ENCODE measurements at places on chromosomes 12 and 14. TPM values are rescaled to one million over a fixed set of nuclear protein-coding genes. Genes with fewer than 3 reads are reported as not detected.

GRCh38 chr12:124577986-124578385 lies 10.6 kb upstream of the NCOR2 start:
- no peak for DNase-seq

GRCh38 chr14:74062809-74063150 lies 21.5 kb downstream of the ALDH6A1 start:
- peak; percentile 47 for DNase-seq

GRCh38 chr12:70615174-70615866 lies 21.9 kb downstream of the PTPRB start:
- DNase-seq = no peak

- no peak for DNase-seq
Observed at GRCh38 chr12:87930627-87931026, 98.6 kb downstream of the C12orf50 start.

GRCh38 chr14:35366056-35366451 lies 38.5 kb downstream of the NFKBIA start:
- DNase-seq = no peak

- DNase-seq = no peak
Observed at GRCh38 chr14:20492486-20492885, 12.9 kb upstream of the RNASE10 start.

GRCh38 chr12:67222302-67222701 lies 46.9 kb upstream of the CAND1 start:
- no peak for DNase-seq

DNA sequence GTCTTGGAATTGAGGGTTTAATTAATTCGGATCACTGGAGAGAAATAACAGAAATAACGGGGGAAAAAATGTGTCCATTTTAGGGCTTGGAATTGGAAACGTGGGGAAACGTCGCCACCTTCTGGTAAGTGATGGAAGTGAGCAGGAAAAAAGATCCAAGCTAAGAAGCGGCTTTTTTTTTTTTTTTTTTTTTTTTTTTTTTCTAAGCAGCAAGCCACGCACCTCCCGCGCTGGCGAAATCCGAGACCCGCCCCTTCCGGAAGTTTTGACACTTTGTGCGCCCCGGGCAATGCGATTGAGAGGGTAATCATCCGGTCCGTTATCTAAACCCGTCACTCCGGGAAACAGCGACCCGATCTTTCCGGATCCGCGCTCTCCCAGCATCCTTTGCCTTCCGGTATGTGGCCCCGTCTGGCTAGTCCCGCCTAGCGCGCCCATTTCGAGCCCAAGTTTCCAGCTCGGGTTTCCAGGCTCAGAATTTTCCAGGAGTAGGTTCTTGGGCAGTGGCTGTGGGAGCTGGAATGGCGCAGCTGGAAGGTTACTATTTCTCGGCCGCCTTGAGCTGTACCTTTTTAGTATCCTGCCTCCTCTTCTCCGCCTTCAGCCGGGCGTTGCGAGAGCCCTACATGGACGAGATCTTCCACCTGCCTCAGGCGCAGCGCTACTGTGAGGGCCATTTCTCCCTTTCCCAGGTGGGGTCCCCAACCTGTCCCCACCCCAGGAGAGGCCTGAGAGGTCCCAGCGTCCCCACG lies at the start of gene ALG10:
Gene ALG10 (plus strand): TSS at position 418 of the 752 bp plus-strand sequence. CDS start 104 bp downstream, at position 522.
- peak; percentile 96 for DNase-seq

DNA sequence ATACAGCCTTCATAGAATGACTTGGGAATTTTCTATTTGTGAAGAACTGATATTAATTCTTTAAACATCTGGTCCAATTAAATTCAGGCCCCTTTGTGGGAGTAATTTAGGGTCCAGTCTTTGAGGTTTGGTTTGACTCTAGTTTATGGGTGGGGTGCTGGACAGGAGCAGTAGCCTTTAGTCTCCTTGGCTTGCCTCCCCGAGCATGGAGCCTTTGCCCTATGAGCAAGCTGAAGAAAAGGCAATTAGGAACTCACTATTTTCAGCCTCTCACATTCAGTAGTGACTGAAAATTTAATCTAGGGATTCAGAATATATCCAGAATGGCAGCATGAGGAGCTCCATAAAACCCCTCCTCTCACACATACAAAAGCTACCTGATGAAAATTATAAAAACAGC lies 161.1 kb downstream of the TRHDE start:
- no peak for DNase-seq

DNA sequence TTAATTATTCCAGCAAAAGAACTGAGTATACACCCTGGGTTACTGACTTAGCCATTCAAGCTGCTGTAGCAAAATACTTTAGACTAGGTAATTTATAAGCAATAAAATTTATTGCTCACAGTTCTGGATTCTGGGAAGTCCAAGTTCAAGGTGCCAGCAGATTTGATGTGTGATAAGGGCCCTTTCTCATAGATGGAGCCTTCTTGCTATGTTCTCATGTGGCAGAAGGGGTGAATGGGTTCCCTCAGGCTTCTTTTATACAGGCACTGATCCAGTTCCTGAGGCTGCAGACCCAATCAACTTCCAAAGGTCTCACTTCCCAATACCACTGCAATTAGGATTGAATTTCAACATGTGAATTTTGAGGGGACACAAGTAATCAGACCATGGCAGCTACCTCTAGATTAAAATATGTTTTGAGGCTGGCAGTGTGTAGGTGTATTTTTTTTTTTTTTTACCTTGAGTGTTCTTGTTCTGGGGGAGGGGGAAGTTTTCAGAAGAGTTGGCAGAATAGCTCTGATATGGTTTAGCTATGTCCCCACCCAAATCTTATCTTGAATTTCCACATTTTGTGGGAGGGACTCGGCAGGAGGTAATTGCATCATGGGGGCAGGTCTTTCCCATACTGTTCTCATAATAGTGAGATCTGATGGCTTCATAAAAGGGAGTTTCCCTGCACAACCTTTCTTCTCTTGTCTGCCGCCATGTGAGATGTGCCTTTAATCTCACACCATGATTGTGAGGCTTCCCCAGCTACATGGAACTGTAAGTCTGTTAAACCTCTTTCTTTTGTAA lies 178.2 kb downstream of the RASSF9 start:
- DNase-seq = no peak

DNA sequence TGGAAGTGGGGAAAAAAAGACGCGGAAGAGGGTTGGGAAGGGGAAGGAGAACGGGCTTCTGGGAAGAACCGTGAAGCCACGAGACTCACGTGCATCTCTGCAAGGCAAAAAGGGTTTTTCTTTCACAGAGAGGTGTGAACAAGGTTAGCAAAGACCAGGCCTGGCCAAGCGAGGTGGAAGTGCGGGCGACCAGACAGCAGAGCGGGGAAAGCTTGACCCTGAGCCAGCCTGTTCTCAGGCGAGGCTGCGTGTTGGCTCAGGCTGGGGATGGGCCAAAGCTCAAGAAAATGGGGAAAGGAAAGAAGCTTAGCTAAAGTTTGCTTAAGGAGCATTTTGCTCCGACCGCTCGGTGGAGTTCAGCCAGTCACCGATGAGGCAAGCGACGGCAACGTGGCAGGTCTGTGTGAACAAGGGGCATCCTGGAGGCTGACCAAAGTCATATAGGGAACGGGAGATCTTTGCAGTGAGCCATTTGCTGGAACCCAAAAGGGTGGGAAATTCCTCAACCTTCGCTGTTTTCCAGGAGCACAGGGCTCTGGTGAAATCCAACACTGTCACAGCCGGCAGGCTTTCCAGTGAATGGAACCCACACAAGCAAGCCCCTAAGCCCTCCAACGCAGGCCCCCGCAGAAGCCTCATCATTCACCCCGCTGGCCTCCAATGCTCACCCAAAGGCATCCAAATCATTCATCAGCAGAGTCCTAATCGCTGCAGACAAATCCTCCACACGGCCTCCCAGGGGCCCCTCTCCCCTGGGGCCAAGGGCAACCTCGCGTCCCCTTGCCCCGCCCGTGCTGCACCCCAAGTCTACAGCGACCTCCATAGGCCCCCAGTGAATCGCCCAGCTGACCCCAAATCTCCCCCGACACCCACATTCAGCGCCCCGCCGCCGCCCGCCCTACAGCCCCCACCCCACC lies 754 bp downstream of the ZNF605 start:
- peak; percentile 47 for DNase-seq

Gene BICDL1
- not detected for total RNA-seq

Gene MYH6
- not detected for total RNA-seq

Gene LRP6
- total RNA-seq = 10.2 TPM

Gene PTCSC3
- not detected for total RNA-seq

Gene SIX4
- 3.1 TPM for total RNA-seq

Gene FNTB
- total RNA-seq = 0.72 TPM

Gene GLT1D1
- total RNA-seq = 4.2 TPM

Data from MG63 (cell line).